CMK (cell line): ENCODE measurements at places on chromosomes 6 and 20.
A peak's percentile ranks its signal among the peaks of the same experiment; 100 is the strongest.

GRCh38 chr6:136607932-136608772, 57.9 kb upstream of the MAP7 start:
- DNase-seq = no peak

- no peak for DNase-seq
Measured at GRCh38 chr20:24049081-24049480, 60.5 kb upstream of the GGTLC1 start.

DNA sequence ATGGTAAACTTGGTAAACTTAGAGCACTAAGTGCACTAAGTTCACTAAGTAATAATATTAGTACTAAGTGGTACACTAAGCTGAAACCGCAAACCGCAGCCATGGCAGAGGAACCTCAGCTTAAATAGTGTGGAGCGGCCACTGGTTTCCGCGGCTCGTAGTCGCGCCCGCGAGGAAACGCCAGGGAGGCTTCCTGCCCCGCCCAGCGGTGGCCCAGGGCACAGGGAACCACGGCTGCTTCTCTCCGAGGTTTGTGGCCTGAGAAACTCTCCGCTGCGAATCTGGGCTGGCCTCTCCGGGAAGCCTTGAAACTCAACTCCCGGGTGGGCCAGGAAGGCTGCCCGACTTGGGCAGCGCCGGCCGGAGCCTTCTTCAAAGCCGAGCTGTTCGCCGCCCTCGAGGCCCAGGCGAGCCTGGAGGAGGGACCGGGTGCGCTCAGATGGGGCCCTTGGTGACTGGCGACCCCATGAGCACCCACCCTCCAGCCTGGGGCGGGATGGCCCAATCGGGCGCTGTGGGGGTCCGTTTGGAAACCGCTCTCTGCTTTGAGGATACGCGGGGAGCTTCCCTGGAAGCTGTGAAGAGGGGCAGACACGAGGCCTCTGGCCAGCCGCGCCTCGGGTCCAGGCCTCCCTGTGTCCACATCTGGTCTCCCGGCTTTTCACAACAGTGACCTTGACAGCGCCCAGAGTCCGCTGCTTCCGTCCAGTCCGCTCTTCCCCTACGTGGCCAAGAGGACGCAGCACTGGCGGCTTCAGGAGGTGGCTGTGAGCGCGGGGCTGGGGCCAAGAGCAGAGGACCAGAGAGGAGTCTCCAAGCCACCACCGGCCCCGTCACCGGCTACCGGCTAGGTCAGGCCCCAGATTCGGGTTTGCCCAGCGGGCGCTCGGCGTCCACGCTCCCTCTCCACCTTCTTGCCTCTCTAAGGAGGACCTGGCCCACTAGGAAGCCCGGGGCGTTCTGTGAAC, 25.4 kb upstream of the HLA-E start:
- peak; percentile 70 for DNase-seq

DNA sequence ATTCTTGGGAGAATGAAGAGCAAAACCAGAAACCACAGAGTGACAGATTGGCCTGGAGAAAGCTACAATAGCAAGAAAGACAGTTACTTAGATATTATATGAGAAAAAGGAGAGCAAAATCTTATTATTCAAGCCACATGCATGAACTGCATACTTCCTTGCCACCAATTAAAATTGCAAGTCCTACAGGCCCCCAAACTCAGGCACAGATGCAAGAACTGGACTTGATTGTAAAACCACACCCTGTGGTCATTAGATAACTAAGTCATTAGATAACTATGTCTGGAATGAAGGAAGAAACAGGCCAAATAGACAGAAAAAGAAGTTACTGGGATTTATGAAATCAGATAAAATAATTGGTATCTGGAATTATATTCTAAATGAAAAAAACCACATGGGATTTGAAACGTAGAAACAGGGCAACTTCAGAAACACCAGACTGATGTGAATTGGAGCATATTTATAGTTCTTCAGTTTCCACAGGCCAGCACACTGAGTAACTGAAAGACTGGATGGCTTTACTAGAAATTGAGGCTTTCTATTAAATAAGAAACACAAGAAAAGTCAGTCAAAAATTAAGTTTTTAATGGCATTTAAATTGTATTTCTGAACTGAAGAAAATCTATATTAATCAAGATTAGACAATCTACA, 49.4 kb upstream of the CARMIL1 start:
- DNase-seq = no peak

- peak; percentile 71 for DNase-seq
Measured at GRCh38 chr6:13319891-13320564, 8.3 kb downstream of the TBC1D7 start.

DNA sequence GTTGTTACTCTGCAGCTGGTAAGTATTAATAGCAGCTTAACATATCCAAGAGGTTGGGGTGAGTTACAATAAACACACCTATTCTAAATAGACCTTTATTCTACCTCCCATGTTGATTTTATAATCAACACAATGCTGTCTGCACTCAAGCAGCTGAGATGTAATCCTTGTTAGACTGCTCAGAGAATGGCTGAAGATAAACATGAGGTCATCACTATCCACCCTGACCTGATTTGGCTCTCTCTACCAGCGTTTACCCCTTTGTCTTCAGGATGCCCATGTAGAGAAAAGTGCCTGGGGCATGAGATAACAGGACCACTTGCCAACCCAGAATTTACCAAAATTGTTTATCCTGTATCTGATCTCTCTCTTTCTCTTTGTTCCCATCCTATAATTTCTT, 220.7 kb upstream of the DEFB112 start:
- no peak for DNase-seq

- no peak for DNase-seq
Measured at GRCh38 chr20:21411725-21412124, 14.4 kb upstream of the NKX2-4 start.

- DNase-seq = no peak
Measured at GRCh38 chr20:18005170-18005989, 36.6 kb downstream of the MGME1 start.

DNA sequence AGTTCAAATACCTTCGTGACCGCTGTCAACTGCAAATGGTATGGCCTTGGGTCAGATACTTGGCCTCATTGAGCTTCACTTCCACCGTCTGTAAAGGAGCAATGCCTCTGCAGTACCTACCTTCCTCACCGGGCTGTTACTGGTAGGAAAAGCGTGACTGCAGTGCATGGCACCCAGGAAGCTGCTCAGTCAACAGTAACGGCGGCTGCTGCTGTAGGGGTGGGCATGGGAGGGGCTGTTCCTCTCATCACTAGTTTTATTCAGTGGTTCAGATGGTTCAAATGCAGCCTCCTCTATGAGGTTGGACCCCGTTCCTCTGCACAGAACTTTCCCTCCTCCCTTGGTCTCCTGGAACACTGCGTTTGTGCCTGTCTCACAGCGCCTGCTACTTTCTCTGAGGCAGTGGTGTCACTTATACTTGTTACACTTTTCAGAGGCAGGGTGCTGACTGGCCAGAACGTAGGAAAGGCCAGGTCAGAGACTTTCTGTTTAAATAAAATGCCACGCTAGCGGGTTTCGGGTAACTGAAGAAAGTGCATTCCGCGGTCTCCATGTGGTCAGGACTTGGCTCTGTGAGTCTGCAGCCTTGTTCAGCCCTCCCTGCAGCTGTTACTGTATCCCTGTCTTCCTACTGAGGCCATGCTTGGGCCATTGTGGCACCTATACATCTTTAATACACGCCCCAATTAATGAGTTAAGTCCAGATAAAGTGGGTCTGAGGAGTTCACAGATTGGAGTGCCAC, 279.6 kb downstream of the NRN1 start:
- DNase-seq = no peak

GRCh38 chr6:149061930-149062329, 255.6 kb upstream of the TAB2 start:
- DNase-seq = no peak

DNA sequence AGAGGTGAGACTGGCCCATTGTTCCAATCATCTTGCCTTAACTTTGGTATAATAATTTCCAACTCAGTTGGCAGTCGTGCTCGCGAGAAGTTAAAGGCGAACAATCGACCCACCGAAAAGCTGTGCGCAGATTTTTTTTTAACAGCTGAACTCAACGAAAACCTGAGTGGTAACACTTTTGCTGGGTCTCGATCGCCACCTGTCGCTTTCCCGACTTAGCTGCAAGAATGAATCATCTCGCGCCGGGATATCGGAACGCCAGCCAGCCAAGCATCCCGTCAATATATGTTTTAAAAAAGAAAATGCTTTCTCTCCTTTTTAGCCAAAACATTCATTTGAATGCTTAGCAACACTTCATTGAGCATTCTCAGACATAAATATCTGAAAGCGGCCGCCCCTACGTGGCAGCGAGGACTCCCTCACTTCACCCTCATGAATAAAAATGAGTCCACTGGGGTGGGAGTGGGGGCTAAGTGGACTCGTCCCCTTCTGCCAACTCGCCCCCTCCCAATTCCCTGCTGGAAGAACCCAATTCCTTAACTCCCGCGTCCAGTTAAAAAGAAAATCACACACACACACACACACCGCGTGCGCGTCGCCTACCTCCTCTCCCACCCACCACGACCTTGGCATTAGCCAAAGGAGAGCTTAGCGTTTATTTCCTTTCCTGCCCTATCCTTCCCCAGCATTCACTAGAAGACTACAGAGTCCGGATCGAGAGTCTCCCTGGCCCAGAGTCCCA, 1.5 kb downstream of the COL12A1 start:
- DNase-seq = no peak
